ENCODE measurements at places on chromosomes 5 and 9. TPM values are rescaled to one million over a fixed set of nuclear protein-coding genes. Genes with fewer than 3 reads are reported as not detected.

C5orf52 gene
- total RNA-seq, result not detected

TAF1L gene
- total RNA-seq, result not detected

PHF24 gene
- total RNA-seq, result not detected

PTGER4 gene
- 62.8 TPM for total RNA-seq

UGT3A1 gene
- total RNA-seq, result not detected

PCDHB5 gene
- 0.63 TPM for total RNA-seq

QRFP gene
- not detected for total RNA-seq

GRCh38 chr9:13467157-13467556 is 187.7 kb upstream of the MPDZ start:
- no peak for DNase-seq

- no peak for DNase-seq
Observed at GRCh38 chr9:91346644-91347043, 15.1 kb downstream of the AUH start.

GRCh38 chr5:14272548-14273205 is 129.5 kb downstream of the TRIO start:
- DNase-seq, result no peak

GRCh38 chr5:140202078-140202477 is 27.1 kb downstream of the CYSTM1 start:
- peak; percentile 27 for DNase-seq

GRCh38 chr5:82365744-82366228 is 87.6 kb upstream of the RPS23 start:
- no peak for DNase-seq

DNA sequence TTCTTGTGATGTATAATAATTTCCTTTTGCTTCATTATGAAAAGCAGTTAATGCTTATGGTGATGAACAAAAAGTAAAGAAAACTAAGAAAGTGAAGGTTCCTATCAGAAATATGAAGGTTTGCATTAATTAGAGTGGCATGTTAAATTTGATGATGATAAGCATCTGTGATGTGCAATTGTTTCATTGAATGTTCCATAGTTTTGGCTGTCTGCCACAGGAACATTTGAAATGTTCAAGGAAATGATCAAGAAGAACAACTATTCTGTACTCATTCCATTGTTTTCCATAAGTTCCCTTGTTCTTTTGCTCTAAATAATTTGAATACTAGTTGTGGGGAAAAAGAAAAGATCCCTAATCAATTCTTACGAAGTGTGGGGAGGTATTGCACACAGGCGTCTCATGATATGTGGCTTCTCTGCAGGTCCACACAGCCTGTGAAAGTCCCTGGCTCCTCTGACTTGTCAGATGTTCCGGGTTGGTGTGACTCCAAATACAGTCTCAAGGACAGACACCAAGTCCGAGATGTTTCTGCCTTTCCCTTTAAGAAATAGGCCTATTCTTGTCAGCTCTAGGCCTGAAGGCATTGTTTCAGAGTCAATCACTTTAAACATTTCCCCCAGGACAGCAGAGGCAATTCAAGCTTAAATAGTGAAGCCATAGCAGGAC is 152.6 kb upstream of the MAST4 start:
- DNase-seq, result no peak

- DNase-seq, result no peak
Observed at GRCh38 chr9:112487799-112488340, 1.2 kb downstream of the KIAA1958 start.

DNA sequence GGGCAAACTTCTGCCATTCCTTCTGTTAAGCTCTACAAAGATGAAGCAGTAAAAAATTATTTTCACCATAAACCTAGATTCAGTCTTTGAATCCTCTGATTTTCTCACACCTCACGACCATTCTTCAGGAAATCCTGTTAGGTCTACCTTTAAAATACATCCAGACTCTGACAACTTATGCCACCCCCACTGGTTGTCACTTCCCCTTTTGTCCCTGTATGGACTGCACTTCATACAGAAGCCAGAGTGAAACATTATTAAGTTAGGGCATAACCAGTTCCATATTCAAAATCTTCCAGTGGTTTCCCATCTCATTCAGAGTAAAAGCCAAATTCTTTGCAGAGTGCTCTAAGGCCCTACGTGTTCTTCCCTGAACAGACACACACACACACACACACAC is 499.8 kb downstream of the RASEF start:
- no peak for DNase-seq

DNA sequence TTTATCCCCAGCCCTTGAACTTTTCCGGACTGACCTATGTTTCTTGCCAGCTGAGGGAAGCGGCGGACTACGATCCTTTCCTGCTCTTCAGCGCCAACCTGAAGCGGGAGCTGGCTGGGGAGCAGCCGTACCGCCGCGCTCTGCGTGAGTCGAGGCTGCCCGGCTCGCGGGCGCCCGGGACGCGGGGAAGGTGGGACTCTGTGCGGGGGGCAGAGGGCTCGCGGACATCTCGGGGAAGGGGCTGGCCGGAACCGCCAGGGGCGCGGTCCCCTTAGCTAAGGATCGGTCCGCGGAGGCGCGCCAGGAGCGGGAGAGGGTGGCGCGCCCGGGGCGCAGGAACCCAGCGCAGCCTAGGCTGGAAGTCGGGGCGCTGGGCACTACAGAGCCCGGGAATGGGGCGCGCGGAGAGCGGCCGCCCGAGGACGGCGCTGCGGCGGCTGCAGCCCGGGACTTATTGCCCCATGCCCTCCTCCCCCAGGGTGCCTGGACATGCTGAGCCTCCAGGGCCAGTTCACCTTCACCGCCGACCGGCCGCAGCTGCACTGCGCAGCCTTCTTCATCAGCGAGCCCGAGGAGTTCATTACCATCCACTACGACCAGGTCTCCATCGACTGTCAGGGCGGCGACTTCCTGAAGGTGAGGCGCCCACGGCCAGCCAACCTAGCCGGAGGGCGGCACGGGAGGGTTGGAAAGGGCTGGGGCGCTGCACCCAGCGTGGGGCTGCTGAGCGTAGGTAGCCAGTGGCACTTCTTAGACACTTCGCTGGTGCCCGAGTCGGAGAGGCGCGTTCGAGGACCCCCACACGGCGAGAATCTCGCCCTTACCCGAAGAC is 922 bp downstream of the CRHBP start:
- peak; percentile 12 for DNase-seq

DNA sequence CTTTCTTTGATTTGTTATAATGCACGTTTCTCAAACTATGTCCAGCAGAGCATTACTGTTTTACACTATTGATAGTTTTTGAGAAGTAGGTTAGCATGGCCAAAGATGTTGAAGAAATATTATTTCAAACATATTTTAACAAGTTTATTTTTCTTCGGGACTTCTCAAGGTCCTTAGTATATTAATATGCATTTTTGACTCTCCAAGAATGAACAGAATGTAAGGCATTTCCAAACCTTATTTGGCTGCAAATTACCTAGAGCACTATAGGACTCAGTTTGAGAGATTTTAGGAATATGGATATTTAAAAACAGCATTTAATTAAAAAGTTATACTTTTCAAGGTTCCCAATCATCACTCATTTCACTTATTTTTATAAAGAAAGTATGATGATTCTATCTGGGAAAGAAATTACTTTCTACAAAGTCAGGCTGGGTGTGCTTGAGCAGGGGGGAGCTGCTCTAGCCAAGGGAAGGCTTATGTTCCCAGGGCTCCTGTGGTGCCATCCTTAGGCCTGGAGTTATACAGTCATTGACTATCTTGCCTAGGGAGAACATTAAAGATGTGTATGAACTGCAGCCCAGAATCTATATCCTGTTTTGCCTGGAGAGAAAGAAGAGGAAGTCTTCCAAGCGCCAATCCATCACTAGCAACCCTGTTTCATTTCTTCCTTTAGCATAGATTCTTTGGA is 27.6 kb upstream of the NREP start:
- no peak for DNase-seq

DNA sequence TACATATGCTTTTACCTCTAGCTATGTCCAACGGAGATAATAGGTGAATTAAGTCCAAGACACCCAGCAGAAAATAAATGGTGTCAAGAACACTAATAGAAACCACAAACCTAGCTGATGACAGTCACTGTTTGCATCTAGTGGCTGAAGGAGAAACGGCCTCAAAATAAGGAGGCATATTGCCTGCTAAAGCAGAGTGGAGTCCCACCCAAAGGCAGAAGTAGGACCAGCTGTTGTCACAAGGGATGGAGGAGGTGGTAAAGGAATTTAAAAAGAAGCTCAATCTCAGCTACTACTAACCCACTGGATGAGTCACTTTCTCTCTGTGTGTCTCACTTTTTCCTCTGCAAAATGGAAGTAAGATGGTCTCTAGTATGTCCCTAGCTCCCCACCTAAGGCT is 224.3 kb downstream of the GRIA1 start:
- peak; percentile 73 for DNase-seq

DNA sequence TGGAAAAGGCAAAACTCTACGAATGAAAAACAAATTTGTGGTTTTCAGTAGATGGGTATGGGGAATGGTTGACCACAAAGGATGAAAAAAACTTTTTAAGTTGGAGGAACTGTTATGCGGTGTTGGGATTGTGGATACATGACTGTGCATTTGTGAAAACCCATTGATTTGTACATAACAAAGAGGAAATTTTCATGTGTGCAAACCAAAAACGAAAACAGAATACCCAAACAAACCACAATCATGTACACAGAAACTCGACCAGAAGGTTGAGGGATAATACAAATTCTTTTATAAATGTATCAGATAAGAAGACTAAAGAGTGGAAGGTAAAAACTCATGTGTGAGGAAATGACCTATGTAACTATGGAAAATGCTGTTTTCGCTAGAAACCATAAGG is 1012.4 kb downstream of the CDH18 start:
- no peak for DNase-seq

- no peak for DNase-seq
Observed at GRCh38 chr5:44619875-44620610, 188.7 kb upstream of the MRPS30 start.

Data from LHCN-M2 (cell line).